ENCODE measurements at places on chromosomes 5 and 9.
A peak's percentile ranks its signal among the peaks of the same experiment; 100 is the strongest.

DNA sequence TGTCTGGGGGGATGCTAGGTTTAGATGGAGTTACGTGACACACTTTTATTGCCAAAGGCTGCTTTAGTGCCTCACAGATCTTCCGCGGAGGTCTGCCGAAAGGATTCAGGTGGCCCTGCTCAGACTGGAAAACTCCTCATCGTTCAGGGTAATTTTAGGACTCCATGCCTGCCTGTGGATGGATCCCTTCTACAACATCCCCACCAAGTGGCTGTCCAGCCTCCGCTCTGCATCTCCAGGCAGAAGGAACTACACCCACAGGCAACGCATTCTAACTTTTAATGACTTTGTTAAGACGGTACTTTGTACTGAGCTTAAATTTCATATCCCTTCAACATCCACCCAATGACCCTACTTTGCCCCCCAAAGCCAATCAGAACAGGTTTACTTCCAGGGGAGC, 29.4 kb downstream of the ATPSCKMT start:
- DNase-seq = no peak
- peaks cover 18% of the 10 kb centered on the region for H3K36me3 ChIP-seq
- H3K4me3 ChIP-seq = no peak overlapping the region
- H3K27me3 ChIP-seq = no peaks in the 10 kb centered on the region
- no peaks in the 10 kb centered on the region for H3K4me1 ChIP-seq
- H3K27ac ChIP-seq = no peak overlapping the region

- no peak overlapping the region for H3K27ac ChIP-seq
- no peaks in the 10 kb centered on the region for H3K36me3 ChIP-seq
- no peaks in the 10 kb centered on the region for H3K27me3 ChIP-seq
- no peak for DNase-seq
Measured at GRCh38 chr9:81083067-81083466, 606.3 kb downstream of the TLE1 start.

DNA sequence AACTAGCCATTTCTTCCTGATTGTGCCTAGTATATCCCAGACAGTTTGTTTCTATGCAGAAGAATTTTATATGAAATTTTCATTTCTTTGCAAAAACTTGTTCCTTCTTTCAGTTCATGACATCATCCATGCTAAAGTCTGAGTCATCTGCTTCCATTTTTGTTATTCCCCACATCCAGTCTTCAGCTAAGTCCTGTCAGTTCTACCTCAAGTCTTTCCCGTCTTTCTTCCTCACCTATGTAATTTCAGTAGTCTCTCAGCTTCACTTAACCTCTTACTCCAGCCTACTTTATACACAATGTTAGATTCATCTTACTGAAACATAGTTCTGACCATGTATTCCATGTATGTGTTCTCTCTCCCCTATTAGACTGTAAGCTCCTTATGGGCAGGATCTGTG, 39.1 kb downstream of the G3BP1 start:
- H3K4me3 ChIP-seq = no peak overlapping the region
- no peak for DNase-seq
- H3K27ac ChIP-seq = no peak overlapping the region
- no peaks in the 10 kb centered on the region for H3K27me3 ChIP-seq

DNA sequence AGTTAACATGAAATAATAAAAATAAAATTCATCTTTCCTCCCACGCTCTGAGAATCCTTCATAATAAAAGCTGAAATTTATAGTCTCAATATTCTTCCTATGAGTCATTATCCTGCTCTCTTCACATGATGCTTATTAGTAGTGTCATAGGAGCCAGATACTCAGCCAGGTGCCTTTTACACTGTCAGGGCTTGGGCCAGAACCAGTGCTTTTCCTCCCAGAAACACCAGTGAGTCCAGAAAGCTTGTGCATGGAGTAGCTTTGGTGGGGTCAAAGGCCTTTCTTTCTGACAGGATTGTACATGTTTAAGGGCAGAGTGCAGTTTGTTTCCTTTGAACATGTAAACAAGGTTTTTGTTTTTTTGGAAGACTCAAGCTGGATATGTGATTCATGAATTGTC, 6.8 kb downstream of the LSM11 start:
- H3K36me3 ChIP-seq = peaks cover 10% of the 10 kb centered on the region
- no peak overlapping the region for H3K27ac ChIP-seq
- H3K4me3 ChIP-seq = no peak overlapping the region
- DNase-seq = no peak
- H3K27me3 ChIP-seq = no peaks in the 10 kb centered on the region
- H3K4me1 ChIP-seq = peaks cover 6% of the 10 kb centered on the region

DNA sequence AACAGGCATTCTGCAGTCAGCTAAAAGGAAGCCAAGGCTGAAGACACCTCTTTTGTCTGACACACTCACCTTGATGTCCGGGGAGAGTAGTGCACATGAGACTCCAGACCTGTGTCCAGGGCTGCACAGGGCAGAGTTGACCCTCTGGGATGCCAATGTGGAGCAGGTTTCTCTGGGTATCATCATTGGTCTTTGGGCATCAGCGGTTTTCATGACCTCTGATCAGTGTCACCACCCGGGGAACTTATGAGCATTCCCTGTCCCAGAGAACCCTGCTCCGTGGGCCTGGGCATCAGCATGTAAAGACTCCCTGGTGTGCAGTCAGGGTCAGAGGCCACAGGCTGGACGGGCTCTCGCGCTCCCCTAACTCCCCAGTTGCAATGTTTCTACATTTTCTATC, 80.2 kb downstream of the NSUN2 start:
- no peak overlapping the region for H3K4me3 ChIP-seq
- H3K36me3 ChIP-seq = no peaks in the 10 kb centered on the region
- no peaks in the 10 kb centered on the region for H3K4me1 ChIP-seq
- H3K27me3 ChIP-seq = peaks cover 28% of the 10 kb centered on the region
- DNase-seq = peak; percentile 20

DNA sequence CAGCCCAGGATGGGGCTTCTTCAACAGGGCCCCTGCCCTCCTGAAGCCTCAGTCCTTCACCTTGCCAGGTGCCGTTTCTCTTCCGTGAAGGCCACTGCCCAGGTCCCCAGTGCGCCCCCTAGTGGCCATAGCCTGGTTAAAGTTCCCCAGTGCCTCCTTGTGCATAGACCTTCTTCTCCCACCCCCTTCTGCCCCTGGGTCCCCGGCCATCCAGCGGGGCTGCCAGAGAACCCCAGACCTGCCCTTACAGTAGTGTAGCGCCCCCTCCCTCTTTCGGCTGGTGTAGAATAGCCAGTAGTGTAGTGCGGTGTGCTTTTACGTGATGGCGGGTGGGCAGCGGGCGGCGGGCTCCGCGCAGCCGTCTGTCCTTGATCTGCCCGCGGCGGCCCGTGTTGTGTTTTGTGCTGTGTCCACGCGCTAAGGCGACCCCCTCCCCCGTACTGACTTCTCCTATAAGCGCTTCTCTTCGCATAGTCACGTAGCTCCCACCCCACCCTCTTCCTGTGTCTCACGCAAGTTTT, 23.6 kb downstream of the PCDHGC5 start:
- no peaks in the 10 kb centered on the region for H3K27me3 ChIP-seq
- H3K4me3 ChIP-seq = peak overlapping the region; percentile 79
- peak; percentile 79 for DNase-seq
- H3K27ac ChIP-seq = peak overlapping the region; percentile 95
- peaks cover 58% of the 10 kb centered on the region for H3K4me1 ChIP-seq

- H3K27ac ChIP-seq = no peak overlapping the region
- H3K27me3 ChIP-seq = no peaks in the 10 kb centered on the region
- no peaks in the 10 kb centered on the region for H3K4me1 ChIP-seq
- DNase-seq = no peak
- no peak overlapping the region for H3K4me3 ChIP-seq
- peaks cover 20% of the 10 kb centered on the region for H3K36me3 ChIP-seq
Measured at GRCh38 chr9:112503170-112503569, 16.5 kb downstream of the KIAA1958 start.

DNA sequence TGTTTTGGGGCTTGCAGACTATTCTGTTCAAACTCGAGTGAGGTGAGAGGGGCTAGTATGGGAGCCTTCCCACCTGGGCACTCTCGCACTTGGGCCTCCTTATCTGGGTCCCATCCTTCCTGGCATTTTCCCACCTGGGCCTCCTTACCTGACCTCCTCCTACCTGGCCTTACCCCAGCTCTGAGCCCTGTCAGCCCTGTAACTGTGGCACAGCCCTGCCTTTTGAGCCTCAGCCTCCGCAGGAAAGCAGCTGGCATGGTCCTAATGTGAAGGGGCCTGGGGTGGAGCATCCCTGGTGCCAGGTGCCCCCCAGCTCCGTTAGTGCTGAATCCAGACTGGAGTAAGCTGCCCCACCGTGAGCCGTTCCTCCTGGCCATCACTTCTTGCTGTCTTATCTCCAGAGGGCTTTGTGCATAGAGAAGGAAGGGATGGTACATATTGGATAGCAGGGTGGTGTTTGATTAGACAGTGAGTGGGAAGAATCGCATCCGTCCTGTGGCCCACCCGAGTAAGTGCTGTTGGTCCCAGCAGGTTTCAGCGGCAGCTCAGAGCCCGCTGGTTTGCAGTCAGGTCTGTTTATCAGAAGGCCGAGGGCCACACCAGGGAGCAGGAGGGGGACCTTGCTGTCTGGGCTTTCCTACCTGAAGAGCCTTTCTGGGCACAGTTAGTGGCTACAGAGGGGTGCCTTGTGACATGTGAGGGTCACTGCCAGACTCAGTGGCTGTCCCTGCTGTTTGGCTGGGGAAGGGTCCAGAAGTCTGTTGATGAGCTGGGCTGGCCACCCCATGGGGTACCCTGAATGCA, 76.5 kb downstream of the WNK2 start:
- H3K27ac ChIP-seq = no peak overlapping the region
- DNase-seq = no peak
- H3K4me1 ChIP-seq = no peaks in the 10 kb centered on the region
- H3K36me3 ChIP-seq = peaks cover 3% of the 10 kb centered on the region
- H3K4me3 ChIP-seq = no peak overlapping the region

DNA sequence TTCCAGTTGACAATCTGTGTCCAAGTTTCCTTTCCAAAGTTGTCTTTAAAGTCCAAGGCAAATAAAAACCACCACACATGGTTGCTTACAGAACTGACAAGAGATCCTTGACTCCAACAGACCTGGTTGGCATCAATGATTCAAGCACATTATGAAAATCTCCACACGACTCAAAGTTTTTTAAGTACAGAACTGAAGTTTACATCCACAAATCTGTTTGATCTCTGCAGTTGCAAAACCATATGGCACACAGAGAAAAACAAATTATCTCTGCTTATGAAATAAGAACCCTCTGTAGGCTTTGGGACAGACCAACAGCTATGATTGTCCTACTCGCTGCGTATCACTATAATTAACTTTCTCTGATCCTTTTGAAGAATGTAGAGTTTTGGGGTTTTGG, 60.8 kb downstream of the MLLT3 start:
- DNase-seq = no peak
- peaks cover 35% of the 10 kb centered on the region for H3K4me1 ChIP-seq
- no peak overlapping the region for H3K27ac ChIP-seq
- no peaks in the 10 kb centered on the region for H3K36me3 ChIP-seq
- no peak overlapping the region for H3K4me3 ChIP-seq

DNA sequence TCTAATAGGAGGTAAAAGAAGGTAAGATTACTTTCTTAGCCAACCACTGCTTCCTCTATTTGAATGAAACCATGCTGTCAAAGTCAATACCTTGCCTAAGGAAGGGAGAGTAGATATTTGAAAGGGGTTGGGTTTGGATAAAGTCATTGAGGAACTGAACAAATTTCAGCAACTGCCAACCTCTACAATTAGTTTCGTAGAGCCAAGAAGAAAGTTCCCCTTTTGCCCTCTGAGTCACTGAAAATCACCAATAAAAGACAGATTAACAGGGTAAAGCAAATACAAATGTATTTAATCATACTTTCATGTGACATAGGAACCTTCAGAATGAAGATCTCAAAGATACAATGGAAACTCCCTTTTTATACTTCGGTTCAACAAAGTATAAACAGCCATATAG, 615.7 kb downstream of the GABRG2 start:
- no peak overlapping the region for H3K4me3 ChIP-seq
- no peaks in the 10 kb centered on the region for H3K27me3 ChIP-seq
- H3K36me3 ChIP-seq = no peaks in the 10 kb centered on the region
- H3K27ac ChIP-seq = no peak overlapping the region

GRCh38 chr5:31738199-31738598, 99.3 kb downstream of the PDZD2 start:
- no peaks in the 10 kb centered on the region for H3K4me1 ChIP-seq
- H3K4me3 ChIP-seq = no peak overlapping the region
- no peak for DNase-seq
- no peak overlapping the region for H3K27ac ChIP-seq
- H3K27me3 ChIP-seq = no peaks in the 10 kb centered on the region

DNA sequence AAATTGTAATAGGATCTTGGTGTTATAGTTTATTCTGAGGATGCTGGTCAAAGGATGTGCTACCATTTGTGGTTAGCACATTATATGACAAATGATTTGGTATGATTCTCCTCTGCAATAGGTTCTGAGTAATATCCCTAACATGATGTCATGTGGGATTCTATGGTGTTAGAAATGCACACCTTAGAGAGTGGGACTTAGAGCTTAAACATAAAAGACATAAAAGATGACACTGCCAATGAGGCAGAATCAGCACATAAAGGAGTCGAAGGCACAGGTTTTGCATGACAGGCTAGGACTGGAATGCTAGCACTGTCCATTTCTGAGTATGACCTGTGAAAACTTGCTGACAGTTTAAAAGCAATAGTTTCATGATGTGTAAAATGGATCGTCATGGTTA, 100.4 kb downstream of the OSTF1 start:
- DNase-seq = no peak
- peaks cover 1% of the 10 kb centered on the region for H3K4me1 ChIP-seq
- H3K36me3 ChIP-seq = no peaks in the 10 kb centered on the region
- H3K4me3 ChIP-seq = no peak overlapping the region
- H3K27me3 ChIP-seq = no peaks in the 10 kb centered on the region
- no peak overlapping the region for H3K27ac ChIP-seq

GRCh38 chr9:23740531-23740930, 85.5 kb downstream of the ELAVL2 start:
- H3K27ac ChIP-seq = no peak overlapping the region
- no peaks in the 10 kb centered on the region for H3K36me3 ChIP-seq
- no peaks in the 10 kb centered on the region for H3K4me1 ChIP-seq
- no peak overlapping the region for H3K4me3 ChIP-seq
- DNase-seq = no peak

- no peak for DNase-seq
- peaks cover 55% of the 10 kb centered on the region for H3K4me1 ChIP-seq
Measured at GRCh38 chr5:39427229-39427628, 2.4 kb upstream of the DAB2 start.

- no peaks in the 10 kb centered on the region for H3K27me3 ChIP-seq
- H3K27ac ChIP-seq = no peak overlapping the region
- DNase-seq = no peak
- H3K4me1 ChIP-seq = peaks cover 5% of the 10 kb centered on the region
- H3K4me3 ChIP-seq = no peak overlapping the region
Measured at GRCh38 chr9:106107716-106108115, 413.4 kb downstream of the TMEM38B start.

DNA sequence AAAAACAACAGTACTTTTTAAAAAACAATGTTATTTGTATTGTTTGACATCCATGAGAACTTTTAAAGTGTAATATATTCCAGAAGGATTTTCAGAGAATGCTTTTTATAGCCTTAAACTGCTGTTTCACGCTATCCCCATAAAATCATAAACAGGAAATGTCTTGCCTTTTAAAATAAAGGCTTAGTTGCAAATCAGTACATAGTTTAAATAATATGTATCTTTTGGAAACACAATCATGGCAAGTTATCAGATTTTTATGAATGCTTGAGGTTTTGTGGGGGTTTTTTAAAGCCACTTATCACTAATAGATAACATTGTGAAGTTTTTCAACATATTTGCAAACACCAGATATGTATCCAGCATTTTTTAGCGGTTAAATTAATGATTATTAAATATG, 37.2 kb upstream of the F2RL2 start:
- H3K27ac ChIP-seq = no peak overlapping the region
- H3K4me1 ChIP-seq = peaks cover 2% of the 10 kb centered on the region
- peaks cover 4% of the 10 kb centered on the region for H3K36me3 ChIP-seq

- H3K36me3 ChIP-seq = no peaks in the 10 kb centered on the region
- peaks cover 5% of the 10 kb centered on the region for H3K27me3 ChIP-seq
- no peaks in the 10 kb centered on the region for H3K4me1 ChIP-seq
- H3K4me3 ChIP-seq = no peak overlapping the region
- H3K27ac ChIP-seq = no peak overlapping the region
- peak; percentile 10 for DNase-seq
Measured at GRCh38 chr9:138044485-138045383, 167.2 kb downstream of the CACNA1B start.
